Right lobe of liver (tissue), 6 donors: ENCODE measurements at places on chromosomes 2 and 18.

DNA sequence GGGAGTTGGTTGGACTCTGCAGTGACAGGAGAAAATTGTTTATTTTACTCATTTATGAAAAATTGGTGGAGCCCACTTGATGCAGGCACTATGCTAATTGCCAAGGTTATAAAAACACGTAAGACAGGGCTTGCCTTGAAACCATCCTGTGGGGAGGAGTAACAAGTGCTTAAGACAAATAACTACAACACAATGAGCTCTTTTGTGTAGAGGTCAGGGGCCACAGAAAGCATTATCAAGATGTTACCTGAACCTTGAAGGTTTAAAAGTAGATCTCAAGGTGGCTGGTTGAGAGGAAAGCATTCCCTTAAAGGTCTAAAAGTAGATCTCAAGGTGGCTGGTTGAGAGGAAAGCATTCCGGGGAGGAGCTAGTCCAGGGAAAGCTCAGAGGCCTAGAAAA lies 381.8 kb upstream of the POU3F3 start:
- DNase-seq, result no peak
- no peaks in the 10 kb centered on the region for H3K4me1 ChIP-seq
- no peak overlapping the region for H3K27ac ChIP-seq
- H3K36me3 ChIP-seq, result no peaks in the 10 kb centered on the region

- no peaks in the 10 kb centered on the region for H3K27me3 ChIP-seq
- H3K36me3 ChIP-seq, result no peaks in the 10 kb centered on the region
- no peak for DNase-seq
- peak overlapping the region; percentile 88 for H3K4me3 ChIP-seq
- H3K27ac ChIP-seq, result peak overlapping the region; percentile 42
Observed at GRCh38 chr2:65055422-65056214, 598 bp upstream of the CEP68 start.

DNA sequence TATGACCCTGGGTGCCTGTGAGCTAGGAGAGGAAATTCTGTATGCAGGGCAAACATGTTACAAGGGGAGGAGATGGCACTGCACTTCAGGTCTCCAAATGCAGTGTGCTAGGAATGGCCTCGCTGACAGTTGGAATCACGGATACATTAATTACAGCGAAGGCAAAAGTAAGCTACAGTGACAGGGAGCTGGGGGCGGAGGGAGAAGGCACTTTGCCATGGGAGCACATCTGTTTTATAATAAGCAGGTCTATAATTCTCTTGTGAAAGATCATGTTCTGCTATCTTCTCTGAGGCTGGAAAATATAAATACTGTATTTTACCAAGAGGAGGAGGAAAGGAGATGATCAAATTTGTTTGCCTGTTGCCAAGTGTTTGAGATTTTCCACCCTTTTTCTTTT lies 56.3 kb upstream of the FZD5 start:
- H3K27ac ChIP-seq, result peak overlapping the region; percentile 24
- no peak overlapping the region for H3K4me3 ChIP-seq
- H3K36me3 ChIP-seq, result peaks cover 17% of the 10 kb centered on the region
- peaks cover 28% of the 10 kb centered on the region for H3K4me1 ChIP-seq
- H3K27me3 ChIP-seq, result no peaks in the 10 kb centered on the region

GRCh38 chr2:96811917-96812316 lies 4.2 kb upstream of the CNNM3 start:
- H3K4me1 ChIP-seq, result no peaks in the 10 kb centered on the region
- H3K27me3 ChIP-seq, result no peaks in the 10 kb centered on the region
- DNase-seq, result no peak
- H3K4me3 ChIP-seq, result no peak overlapping the region

- H3K27ac ChIP-seq, result no peak overlapping the region
- no peak for DNase-seq
- H3K27me3 ChIP-seq, result no peaks in the 10 kb centered on the region
- no peaks in the 10 kb centered on the region for H3K4me1 ChIP-seq
- no peaks in the 10 kb centered on the region for H3K36me3 ChIP-seq
- H3K4me3 ChIP-seq, result no peak overlapping the region
Observed at GRCh38 chr2:117692001-117692763, 122.3 kb upstream of the DDX18 start.

- no peak overlapping the region for H3K4me3 ChIP-seq
- H3K27ac ChIP-seq, result peak overlapping the region; percentile 80
- H3K36me3 ChIP-seq, result peaks cover 2% of the 10 kb centered on the region
- peak; percentile 39 for DNase-seq
Observed at GRCh38 chr2:109558076-109558882, 55.5 kb downstream of the SEPTIN10 start.

GRCh38 chr2:219648176-219648575 lies 20.7 kb downstream of the SLC4A3 start:
- no peak overlapping the region for H3K27ac ChIP-seq
- H3K4me1 ChIP-seq, result no peaks in the 10 kb centered on the region
- H3K36me3 ChIP-seq, result no peaks in the 10 kb centered on the region
- H3K27me3 ChIP-seq, result no peaks in the 10 kb centered on the region
- no peak for DNase-seq

DNA sequence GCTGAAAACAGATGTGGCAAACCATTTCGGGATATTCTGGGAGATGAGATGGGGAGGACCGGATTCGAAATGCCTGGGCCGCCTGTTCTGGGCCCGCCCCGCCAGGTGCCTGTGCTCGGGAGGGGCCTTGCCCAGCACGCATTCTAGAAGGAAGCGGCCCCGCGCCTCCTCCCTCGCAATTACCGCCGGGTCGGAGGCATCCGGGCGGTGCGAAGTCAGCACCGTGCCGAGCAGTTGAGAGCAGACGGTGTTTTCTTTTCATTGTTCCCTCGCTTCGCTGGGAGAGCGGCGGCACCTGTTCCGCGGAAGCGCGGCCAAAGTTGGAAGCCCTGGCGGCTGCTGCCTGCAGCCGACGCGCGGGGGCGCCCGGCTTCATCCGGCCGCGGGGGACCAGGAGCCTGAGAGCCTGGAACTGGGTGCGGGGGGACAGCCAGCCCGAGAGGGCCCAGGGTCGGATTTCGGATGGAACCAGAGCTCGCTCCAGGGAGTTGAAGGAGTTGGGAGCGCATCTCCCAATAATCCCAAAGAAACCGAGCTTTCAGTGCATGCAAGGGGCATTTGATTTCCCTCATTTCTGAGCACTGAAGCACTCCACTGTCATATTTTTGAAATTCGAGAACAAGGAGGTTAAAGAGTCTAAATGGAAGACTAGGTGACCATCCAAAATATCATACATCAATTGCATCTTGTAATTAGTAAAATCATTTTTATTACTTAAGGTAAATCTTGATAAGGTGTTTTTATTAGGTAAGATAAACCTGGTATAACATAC lies 241.8 kb upstream of the RAB12 start:
- peak; percentile 68 for DNase-seq
- no peaks in the 10 kb centered on the region for H3K27me3 ChIP-seq
- H3K36me3 ChIP-seq, result no peaks in the 10 kb centered on the region

DNA sequence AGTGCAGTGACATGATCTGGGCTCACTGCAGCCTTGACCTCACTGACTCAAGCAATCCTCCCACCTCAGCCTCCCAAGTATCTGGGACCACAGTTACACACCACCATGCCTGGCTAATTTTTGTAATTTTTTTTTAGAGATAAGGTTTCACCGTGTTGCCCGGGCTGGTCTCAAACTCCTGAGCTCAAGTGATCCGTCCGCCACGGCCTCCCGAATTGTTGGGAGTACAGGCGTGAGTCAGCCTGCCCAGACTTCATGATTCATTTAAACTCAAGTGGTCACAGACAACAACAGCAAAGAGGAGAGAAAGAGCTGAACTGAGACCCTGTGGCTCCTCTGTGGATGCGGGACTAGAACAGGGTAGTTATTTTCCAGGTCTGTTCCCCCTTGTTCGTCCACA lies 83.0 kb downstream of the TSHZ1 start:
- no peak overlapping the region for H3K4me3 ChIP-seq
- no peaks in the 10 kb centered on the region for H3K27me3 ChIP-seq
- no peak overlapping the region for H3K27ac ChIP-seq
- H3K4me1 ChIP-seq, result no peaks in the 10 kb centered on the region
- no peaks in the 10 kb centered on the region for H3K36me3 ChIP-seq
- DNase-seq, result no peak

DNA sequence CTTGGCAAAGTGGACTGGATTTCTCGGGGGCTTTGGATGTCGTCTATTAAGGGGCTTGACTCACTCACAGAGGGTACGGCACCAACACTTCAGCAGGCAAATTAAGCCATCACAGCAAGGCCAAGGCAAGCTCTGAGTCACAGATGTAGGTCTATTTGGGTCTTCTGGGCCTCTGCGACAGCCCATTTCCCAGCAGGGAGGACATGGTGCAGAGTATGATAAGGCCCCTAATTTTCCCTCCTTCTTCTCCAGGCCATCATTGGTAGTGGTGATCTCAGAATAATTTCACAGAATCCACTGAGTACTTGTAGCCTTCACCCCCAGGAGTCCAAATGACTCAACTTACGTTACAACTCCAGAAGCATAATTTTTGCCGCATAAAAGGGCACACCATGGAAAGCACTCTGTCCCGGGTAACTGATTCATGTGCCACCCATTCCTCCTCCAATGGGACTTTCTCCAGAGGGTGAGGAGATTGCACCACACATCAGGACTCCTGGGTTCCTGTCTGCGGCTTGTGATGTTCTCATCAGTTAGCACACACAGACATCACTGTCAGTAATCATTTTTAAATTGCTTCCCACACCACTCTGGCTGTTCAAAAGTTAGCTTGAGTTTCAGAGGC lies 164.9 kb downstream of the TXNL1 start:
- H3K36me3 ChIP-seq, result no peaks in the 10 kb centered on the region
- H3K4me3 ChIP-seq, result no peak overlapping the region
- no peaks in the 10 kb centered on the region for H3K27me3 ChIP-seq
- no peaks in the 10 kb centered on the region for H3K4me1 ChIP-seq
- no peak overlapping the region for H3K27ac ChIP-seq

DNA sequence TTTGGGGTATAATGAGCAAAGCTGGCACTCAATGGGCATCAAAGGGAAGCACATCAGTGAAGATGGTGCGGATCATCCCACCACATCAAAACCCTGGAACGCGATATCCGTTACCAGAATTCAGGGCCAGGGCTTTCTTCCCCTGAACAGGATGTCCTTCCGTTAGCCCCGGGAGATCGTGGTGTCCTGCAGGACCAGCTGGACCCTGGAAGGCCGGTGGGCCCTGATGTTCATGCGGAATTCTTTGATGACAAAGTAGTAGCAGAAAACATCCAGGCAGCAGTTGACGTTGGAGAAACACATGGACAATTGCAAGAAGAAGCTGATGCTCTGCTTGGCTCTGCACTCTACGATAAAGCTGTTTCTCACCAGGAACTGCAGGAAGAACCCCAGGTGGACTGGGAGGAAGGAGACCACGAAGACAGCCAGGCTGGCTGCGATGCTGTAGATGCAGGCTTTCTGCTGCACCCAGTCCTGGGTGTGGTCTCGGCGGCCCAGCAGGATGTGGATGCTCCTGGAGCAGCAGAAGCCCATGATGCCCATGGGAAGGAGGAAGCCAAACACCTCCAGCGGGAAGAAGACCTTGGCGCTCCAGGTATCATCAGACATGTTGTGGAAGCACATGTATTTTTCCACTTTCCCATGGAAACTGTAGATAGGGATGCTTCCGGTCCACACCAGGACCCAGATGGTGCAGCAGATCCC lies 15.0 kb downstream of the GPR55 start:
- H3K4me3 ChIP-seq, result no peak overlapping the region
- H3K27me3 ChIP-seq, result no peaks in the 10 kb centered on the region
- H3K4me1 ChIP-seq, result no peaks in the 10 kb centered on the region
- no peaks in the 10 kb centered on the region for H3K36me3 ChIP-seq

DNA sequence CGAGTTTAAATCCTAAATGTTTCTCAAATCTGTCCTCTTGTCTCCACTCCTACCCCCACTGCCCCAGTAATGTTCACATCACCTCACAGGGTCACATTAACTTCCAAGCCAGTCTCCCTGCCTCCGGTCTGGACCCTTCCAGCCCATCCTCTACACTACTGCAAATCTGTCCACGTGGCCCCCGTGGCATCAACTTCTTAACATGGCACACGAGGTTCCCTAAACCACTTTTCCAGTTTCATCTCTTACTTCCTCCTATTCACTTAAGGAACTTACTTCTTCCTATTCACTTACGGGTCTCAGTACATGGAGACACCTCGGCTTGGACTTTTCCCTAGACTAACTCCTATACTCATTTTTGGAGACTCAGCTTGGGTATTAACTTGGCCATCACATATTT lies 27.0 kb downstream of the MRPL33 start:
- no peak overlapping the region for H3K4me3 ChIP-seq
- H3K27ac ChIP-seq, result no peak overlapping the region
- no peaks in the 10 kb centered on the region for H3K27me3 ChIP-seq
- no peaks in the 10 kb centered on the region for H3K4me1 ChIP-seq
- no peaks in the 10 kb centered on the region for H3K36me3 ChIP-seq

DNA sequence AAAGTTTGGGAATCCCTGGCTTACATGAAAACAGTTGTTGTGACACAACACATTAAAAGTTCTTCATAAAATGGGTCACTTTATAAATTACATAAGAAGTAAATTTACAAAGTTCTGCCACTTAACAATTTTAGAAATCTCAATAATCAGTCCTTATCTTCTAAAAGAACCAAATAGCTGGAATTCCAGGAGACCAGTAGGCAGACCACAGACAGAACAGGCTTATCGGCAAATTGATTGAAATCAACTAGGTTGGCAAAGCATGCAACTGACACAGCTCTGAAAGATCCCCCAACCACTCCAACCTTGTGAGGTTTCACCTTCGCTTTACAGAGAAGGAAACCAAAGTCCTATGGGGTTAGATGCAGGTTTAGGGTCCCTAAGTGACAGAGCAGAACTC lies 103.0 kb downstream of the DNER start:
- no peak overlapping the region for H3K4me3 ChIP-seq
- no peaks in the 10 kb centered on the region for H3K36me3 ChIP-seq
- no peak overlapping the region for H3K27ac ChIP-seq
- H3K4me1 ChIP-seq, result no peaks in the 10 kb centered on the region

DNA sequence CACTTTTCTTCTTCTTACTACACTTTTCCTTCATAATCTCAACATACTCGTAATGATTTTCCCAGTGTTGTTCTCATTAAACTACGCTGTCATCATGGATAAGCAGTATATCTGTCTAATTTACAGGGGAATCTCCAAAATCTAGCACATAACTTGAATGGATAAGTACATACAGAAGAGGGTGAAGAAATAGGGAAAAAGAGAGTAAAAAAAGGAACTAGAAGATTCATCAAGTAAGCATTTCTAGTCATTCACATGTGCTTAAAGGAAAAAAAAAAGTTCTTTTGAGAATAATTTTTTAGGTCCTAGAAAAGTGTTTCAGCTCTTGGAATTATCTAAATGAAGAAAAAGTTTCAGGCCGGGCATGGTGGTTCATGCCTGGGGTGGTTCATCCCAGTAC lies 51.6 kb downstream of the SRBD1 start:
- no peak for DNase-seq
- H3K4me1 ChIP-seq, result no peaks in the 10 kb centered on the region
- H3K4me3 ChIP-seq, result no peak overlapping the region
